ENCODE measurements at places on chromosomes 7 and 10.

DNA sequence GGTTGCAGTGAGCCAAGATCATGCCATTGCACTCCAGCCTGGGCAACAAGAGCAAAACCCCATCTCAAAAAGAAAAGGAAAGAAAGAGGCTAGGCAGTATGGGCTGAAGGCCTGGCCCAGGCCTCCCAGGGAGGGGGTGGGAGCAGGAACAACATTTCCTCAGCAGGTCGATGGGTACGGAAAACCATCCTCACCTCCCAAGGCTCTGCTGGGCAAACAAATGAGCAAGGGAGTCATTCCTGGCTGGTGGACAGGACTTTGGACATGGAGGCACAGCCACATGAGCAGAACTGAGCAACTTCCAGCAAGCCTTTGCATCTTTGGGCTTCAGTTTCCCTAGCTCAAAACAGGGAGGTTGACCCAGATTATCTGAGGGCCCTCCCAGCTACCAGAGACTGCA is 13.0 kb downstream of the OGDHL start:
- DNase-seq, result no peak

GRCh38 chr7:54788664-54789063 is 29.7 kb upstream of the SEC61G start:
- DNase-seq, result peak; percentile 78

DNA sequence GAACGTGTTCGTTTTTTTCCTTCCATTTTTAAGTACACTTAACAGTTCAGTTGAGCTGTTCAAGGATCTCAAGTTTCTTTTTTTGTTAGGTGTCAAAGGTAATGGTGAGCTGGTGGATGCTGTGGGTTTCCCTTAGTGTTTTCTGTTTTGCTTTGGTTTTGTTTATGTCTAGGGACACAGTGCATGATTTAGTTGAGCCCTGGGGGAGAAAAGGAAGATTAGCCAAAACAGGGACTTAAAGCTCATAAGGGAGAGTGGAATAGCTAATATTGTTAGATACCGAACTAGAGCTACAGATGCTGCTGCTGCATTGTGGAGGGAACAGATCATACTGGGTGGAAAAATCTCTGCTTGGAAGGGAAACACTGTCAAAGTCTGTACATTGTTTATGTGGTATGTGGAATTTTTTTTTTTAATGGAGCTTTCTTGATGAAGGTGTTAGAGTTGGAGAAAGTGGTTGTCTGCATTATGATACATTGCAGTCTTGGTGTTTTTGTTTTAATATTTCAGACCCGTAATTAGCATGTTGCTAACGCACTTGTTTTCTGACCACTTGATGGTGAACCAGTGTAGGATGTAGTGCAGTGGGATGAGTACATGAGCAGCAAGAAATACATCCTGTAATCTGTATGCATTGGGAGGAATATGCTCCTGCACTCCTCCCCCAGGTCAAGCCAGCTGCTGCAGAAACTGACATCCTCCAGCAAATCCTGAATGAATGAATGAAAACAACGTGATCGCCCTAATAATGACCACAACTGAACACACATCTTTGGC is 2.1 kb downstream of the GLCCI1 start:
- DNase-seq, result peak; percentile 46

DNA sequence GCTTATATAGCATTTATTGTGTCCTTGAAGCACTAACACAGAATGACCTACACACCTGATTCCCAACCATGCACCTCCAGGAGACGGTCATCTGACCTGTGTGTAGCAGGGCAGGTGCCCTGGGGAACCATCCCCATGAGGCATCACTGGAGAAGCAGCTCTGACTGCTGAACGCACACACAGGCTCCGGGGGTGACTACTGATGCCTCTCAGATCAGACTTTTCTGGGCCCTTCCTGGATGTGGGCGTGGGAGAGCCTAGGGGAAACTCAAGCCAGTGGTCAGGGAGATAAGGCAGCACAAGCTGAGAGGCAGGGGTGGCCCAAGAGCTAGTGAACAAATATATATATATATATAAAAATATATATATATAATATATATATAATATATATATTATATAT is 37.6 kb downstream of the CPXM2 start:
- DNase-seq, result no peak

DNA sequence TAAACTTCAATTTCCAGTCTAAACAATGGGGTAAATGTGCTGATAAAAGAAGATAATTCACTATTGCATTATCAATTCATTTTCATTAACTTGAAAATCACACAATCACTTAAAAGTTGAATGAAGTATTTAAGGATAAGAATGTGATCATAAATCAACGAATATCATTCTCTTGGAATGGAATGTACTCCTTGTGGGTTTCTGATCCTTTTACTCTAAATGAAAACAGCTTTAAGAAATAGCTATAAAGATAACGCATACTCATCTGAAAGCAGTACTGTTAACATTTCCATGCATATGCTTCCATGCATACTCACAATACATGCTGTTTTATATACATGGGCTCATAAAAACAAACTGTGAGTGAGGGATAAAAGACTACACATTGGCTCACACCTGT is 108.8 kb downstream of the ATE1 start:
- DNase-seq, result no peak

- DNase-seq, result no peak
These were observed 130.2 kb downstream of the EGFR start for GRCh38 chr7:55149001-55149400.
